ENCODE measurements at places on chromosomes 11 and 22. TPM values are rescaled to one million over a fixed set of nuclear protein-coding genes. Genes with fewer than 3 reads are reported as not detected.

The RCN1 gene
- 27.2 TPM for polyA plus RNA-seq

The TUBA8 gene
- polyA plus RNA-seq = 2.2 TPM

The POU2F3 gene
- polyA plus RNA-seq = 0.05 TPM

The EPS8L2 gene
- polyA plus RNA-seq = 7.3 TPM

The ELMOD1 gene
- polyA plus RNA-seq = not detected

The FGF19 gene
- not detected for polyA plus RNA-seq

The TBX10 gene
- not detected for polyA plus RNA-seq

The NLRP6 gene
- 0.15 TPM for polyA plus RNA-seq

The B3GAT1 gene
- polyA plus RNA-seq = 2.1 TPM

The RIMBP3C gene
- polyA plus RNA-seq = 0.13 TPM

The ISX gene
- polyA plus RNA-seq = not detected

The OR51I1 gene
- polyA plus RNA-seq = not detected

The MMP3 gene
- polyA plus RNA-seq = not detected

The NELL1 gene
- not detected for polyA plus RNA-seq

The POU2AF2 gene
- not detected for polyA plus RNA-seq

The GUCD1 gene
- polyA plus RNA-seq = 108 TPM

The RAB39A gene
- polyA plus RNA-seq = 0.39 TPM

The BIK gene
- 2.1 TPM for polyA plus RNA-seq

The C11orf86 gene
- polyA plus RNA-seq = 0.13 TPM

The PITPNM1 gene
- polyA plus RNA-seq = 67.0 TPM

The NCF4 gene
- 162 TPM for polyA plus RNA-seq

The CFAP68 gene
- polyA plus RNA-seq = 29.4 TPM

The KLHDC7B gene
- polyA plus RNA-seq = 3.8 TPM

The CARS1 gene
- polyA plus RNA-seq = 24.0 TPM

The DDX25 gene
- 0.22 TPM for polyA plus RNA-seq

The LRRC4C gene
- 0.32 TPM for polyA plus RNA-seq

The PSMD13 gene
- 229 TPM for polyA plus RNA-seq

The CNIH2 gene
- polyA plus RNA-seq = 0.26 TPM

The SYT12 gene
- 0.13 TPM for polyA plus RNA-seq

The DDI1 gene
- polyA plus RNA-seq = not detected

The MAML2 gene
- 2.7 TPM for polyA plus RNA-seq

The F2 gene
- not detected for polyA plus RNA-seq

The UVRAG gene
- polyA plus RNA-seq = 14.8 TPM

The RASL10A gene
- polyA plus RNA-seq = 2.9 TPM

The RFPL1 gene
- 0.06 TPM for polyA plus RNA-seq

The TREH gene
- 2.3 TPM for polyA plus RNA-seq

The HTR3B gene
- polyA plus RNA-seq = not detected

The LINC01488 gene
- not detected for polyA plus RNA-seq

The ME3 gene
- polyA plus RNA-seq = 13.9 TPM
